ENCODE measurements at places on chromosomes 4 and X.

DNA sequence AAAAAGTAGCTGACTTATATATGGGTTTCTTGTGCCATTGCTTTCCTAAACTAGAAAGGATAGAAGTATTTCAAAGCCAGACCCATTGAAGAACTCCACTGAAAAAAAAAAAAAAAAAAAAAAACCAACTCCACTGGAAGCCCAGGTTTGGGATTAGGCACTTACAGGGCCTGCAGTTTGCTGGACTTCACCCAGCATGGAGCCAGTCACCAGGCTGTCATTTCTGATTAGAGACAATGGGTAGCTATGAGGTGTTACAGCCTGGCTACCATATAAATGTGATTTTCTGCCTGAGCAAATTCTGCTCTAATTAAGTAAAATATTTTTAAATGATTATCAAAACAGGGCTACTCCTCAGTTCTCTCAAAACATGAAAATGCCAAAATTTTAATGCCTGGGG lies 49.5 kb downstream of the HS6ST2 start:
- no peak for DNase-seq

- DNase-seq, result no peak
Measured at GRCh38 chr4:1871471-1872021, 353 bp downstream of the NSD2 start.

DNA sequence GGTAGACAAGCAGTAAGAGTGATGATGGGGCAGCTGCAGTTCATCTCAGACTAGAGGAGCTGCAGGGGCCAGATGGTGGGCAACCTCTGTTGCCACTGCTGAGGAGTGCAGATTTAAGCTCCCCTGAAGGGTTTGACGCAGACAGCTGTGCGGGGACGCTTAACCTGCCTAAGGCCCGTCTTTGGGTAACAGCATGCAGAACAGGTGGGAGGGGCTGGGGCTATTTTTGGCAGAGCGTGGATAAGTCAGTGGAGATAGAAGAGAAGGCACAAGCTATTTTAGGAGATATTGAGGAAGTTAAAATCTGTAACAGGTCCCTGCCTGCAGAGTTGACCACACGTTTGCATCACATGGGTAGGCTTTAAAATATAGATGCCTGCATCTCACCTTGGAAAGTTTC lies 10.5 kb downstream of the CD99 start:
- no peak for DNase-seq

GRCh38 chrX:9845578-9845952 lies 59.3 kb downstream of the SHROOM2 start:
- DNase-seq, result no peak

- no peak for DNase-seq
Measured at GRCh38 chrX:37796310-37796709, 16.5 kb downstream of the CYBB start.

- no peak for DNase-seq
Measured at GRCh38 chr4:152189451-152190179, 346.3 kb downstream of the FBXW7 start.

DNA sequence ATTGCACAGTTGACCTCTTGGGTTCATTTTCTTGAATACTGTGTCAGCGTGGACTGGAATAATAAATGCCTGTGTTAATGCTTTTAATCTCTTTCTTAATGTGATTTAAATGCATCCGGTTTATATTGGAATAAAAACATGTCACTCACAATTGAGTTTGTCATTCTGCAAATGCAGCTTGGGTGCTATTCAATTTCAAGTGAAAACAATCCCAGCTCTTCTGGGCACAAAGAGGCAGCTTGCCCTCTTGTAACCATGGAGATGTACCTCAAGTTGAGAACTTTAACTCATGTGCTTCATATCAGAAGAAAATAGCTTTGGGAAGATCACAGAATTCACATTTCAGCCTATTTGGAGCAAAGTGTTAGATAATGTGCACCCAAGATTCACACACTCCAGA lies 355.7 kb upstream of the GNPDA2 start:
- no peak for DNase-seq

DNA sequence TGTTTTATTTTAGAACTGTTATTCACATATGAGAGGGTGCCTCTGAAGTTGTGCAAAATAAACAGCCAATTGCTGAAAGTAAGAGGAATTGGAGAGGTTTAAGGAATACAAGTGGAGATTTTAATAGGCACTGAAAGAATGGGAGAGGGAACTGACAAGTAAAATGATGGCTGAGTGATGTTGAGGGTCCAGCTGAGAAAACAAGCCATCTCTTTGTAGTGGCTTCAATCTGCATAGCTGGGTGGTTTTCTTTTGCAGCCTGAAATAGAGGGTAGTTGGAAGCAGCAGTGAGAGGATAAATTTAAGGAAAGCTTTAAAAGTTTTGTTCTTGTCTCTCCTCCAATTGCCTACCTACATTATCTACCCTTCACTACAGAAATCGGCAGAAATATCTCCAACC lies 106.7 kb upstream of the DGKK start:
- DNase-seq, result no peak

- DNase-seq, result no peak
Measured at GRCh38 chr4:8171984-8172924, 13.6 kb upstream of the ABLIM2 start.

DNA sequence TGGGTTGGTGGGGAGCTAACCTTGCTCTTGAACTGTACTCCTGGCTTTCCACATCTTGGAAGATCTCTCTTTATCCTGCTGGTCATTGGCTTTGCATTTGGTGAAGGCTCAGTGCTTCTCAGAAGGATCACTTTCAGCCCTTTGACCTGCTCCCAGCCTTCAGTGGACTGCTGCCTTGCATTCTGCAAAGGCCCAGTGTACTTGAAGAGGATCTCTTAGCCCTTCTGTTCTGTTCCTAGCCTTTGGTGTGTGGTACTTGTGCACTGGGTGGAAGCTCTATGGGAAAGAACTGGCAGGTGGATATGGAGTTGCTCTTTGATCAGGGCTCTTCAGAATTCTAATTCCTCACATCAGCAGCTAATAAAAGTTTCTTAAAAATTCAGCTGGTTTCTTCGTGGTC lies 46.5 kb downstream of the FGF2 start:
- DNase-seq, result no peak

DNA sequence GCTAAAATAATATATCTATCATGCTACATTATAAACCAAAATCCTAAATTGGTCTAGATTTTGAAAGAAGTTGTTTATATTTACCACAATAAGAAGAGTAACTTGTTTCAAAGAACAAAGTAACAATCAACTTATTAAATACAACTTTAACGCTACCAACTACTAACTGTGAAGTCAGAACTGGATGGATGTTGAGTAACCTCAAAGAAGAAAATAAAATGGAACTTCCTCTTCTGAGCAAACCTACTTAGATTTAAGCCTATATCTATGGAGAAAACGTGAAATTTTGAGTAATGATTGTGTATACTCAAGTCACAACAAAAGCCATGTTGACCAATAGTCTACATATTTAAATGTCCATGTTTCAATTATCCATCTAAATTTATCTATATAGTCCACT lies 25.7 kb downstream of the SH3RF1 start:
- no peak for DNase-seq

DNA sequence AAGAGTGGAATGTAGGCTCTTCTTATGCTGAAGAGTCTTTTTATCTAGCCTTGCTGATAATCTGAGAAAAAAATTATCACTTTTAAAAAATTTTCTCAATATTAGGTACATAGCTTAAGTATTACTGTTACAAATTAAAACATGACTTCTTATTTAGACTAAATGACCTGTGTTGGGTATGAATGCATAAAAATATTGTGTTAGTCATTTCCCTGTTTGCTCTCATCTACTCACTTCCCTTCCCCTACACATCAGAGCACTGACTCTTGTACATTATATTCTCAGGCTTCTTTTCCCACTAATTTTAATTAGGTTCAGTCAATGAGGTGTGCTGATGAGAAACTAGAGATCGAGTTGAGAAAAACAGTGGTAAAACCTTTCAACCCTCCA lies 881.0 kb downstream of the PCDH18 start:
- DNase-seq, result no peak

GRCh38 chr4:166128403-166128802 lies 255.4 kb downstream of the TLL1 start:
- DNase-seq, result no peak

- DNase-seq, result no peak
Measured at GRCh38 chrX:37684426-37684825, 1.2 kb upstream of the XK start.

DNA sequence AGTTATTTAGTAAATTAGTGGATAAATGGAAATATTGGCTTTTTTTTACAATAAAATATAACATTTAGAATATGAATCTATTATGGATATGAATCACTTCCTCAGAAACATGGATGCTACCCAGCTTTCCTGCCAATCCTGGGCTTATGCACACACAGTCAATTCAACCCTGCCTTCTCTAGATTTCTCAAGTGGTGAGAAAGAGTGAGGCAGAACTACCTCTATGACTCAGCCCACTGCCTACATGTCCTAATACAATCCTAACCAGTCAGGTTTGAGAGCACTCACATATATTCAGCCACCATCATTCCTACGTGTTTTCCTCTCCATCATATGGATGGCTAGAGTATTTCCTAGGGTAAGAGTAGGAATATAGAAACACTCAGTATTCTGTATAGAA lies 91.1 kb upstream of the ANKRD50 start:
- no peak for DNase-seq

GRCh38 chrX:118718737-118719136 lies 8.7 kb upstream of the IL13RA1 start:
- no peak for DNase-seq

GRCh38 chrX:48003367-48003757 lies 427 bp downstream of the ZNF182 start:
- no peak for DNase-seq

- no peak for DNase-seq
Measured at GRCh38 chr4:62250100-62250499, 1050.0 kb downstream of the ADGRL3 start.

DNA sequence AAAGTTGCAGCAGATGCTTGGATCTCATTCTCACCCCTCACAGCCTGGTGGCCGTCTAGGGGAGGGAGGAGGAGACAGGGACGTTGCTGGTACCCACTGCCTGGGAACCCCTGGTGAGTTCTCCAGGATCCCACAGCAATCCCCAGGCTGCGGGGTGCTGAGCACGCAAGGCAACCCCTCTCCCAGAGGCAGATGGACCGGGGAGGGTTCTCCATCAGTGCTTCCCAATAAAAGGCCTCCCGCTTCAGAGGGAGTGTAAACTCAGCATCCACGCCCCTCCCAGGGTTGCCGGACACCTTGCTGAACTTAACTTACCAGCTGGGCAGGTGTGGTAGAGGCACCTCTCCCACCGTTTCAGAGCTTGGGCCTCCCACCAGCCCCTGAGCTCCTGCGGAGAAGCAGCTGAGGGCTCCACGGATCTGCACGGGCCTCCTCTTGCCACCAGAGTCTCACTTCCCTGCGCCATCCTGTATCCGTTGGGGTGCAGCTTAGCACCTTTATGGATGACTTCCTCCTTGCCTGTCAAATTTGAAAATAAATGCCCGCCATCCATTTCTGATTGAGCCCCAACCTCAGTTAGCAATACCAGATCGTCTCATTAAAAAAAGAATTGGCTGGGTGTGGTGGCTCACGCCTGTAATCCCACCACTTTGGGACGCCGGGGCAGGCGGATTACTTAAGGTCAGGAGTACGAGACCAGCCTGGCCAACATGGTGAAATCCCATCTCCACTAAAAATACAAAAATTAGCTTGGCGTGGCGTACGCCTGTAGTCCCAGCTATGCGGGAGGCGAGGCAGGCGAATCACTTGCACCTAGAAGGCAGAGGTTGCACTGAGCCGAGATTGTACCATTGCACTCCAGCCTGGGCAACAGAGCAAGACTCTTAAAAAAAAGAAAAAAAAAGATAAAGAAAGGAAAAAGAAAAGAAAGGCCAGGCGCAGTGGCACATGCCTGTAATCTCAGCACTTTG lies 14.8 kb upstream of the TBC1D14 start:
- no peak for DNase-seq

GRCh38 chrX:20519826-20520225 lies 253.1 kb upstream of the RPS6KA3 start:
- DNase-seq, result no peak

GRCh38 chrX:150968862-150969720 lies 14.0 kb upstream of the HMGB3 start:
- DNase-seq, result no peak

DNA sequence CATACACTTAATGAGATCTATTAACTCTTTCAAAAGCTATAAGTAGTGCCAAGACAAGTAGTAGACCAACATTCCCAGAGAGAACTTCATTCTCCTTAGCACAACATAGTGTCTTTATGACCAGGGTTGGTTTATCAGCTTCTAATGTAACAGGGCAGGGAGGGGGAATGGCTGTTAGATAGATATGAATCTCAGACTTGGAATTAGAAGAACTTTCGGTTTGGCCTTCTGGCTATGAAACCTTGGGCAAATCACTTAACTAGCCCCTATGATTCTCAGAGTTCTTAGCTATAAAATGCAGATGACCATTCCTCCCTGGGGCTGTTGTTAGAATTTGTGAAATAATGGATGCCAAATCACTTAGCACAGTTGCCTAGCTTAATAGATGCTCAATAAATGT lies 132.2 kb downstream of the SLC10A7 start:
- no peak for DNase-seq

DNA sequence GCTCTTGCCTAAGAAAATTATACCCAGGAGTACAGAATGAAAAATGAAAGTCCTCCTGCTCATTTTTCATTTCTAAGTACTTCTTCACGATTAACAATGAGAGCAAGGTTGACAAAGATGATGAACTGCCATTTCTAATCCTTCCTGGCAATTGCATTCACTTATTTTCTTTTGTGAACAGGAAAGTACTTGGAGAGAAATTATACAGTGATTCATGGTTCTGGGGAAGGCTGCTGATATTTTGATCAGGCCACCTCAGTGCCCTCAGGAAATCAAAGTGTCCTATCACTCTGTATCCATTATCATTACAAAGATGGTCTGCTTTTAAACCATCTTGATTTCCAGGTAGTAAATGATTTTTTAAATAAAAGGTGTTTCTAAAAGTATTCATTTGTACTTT lies 467.5 kb downstream of the PACRGL start:
- DNase-seq, result no peak

DNA sequence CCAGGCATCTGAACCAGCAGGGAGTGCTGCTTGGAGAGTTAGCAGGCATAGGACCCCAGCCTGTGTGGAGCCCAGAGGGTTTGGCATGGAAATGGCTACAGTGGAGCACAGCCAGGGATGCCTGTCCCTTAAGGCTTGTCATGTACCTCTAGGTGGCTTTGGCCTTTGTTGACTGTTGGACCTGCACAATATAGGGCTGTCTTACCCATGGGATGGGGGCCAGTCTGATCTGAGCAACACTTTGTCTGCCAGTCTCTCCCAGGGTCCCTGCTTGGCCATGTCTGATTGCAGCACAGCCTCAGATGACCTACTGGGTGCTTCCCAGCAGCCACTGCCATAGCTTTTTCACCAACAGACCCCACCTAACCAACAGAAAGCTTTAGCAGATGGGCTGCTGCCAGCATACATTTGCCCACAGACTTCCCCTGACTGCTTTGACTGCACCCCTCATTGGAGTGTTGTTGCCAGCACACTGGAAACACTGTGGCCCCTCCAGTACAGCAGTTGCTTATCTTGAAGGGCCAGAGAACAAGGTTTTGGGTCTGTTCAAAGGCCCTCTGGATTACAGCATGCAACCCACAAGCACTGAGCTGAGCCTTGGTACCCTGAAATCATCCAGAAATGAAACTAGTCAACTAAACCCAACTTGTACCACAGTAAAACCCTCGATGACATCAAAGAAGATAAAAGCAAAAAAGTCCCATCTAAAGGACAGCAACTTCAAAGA lies 22.1 kb downstream of the ANAPC10 start:
- DNase-seq, result no peak

GRCh38 chrX:104469771-104470170 lies 96.2 kb upstream of the IL1RAPL2 start:
- no peak for DNase-seq

Data from stimulated activated CD4-positive, alpha-beta T cell treated with anti-CD3 and anti-CD28 coated beads, Interleukin-1b, Interleukin-23, amount 100 ng/mL, for 1 hour (primary cell).